ENCODE measurements at places on chromosomes 13 and 19. TPM values are rescaled to one million over a fixed set of nuclear protein-coding genes. Genes with fewer than 3 reads are reported as not detected.

APC2 gene
- 0.03 TPM for total RNA-seq

RNF17 gene
- total RNA-seq, result not detected

PSG4 gene
- total RNA-seq, result not detected

GIPC3 gene
- total RNA-seq, result 0.15 TPM

CGB5 gene
- not detected for total RNA-seq

BRCA2 gene
- total RNA-seq, result 37.8 TPM

IGFL3 gene
- not detected for total RNA-seq

KLK2 gene
- 0.29 TPM for total RNA-seq

LGALS14 gene
- not detected for total RNA-seq

SHISA7 gene
- not detected for total RNA-seq

BCAM gene
- not detected for total RNA-seq

VSTM1 gene
- total RNA-seq, result not detected

PGLYRP1 gene
- total RNA-seq, result not detected

C19orf67 gene
- total RNA-seq, result not detected

SMG9 gene
- 74.7 TPM for total RNA-seq

KIR2DL4 gene
- total RNA-seq, result 0.70 TPM

CCDC70 gene
- not detected for total RNA-seq

SPIB gene
- 0.23 TPM for total RNA-seq

ONECUT3 gene
- total RNA-seq, result not detected

OSCAR gene
- total RNA-seq, result 0.44 TPM
